HFF-Myc (cell line): ENCODE measurements at places on chromosomes 6 and 20.

DNA sequence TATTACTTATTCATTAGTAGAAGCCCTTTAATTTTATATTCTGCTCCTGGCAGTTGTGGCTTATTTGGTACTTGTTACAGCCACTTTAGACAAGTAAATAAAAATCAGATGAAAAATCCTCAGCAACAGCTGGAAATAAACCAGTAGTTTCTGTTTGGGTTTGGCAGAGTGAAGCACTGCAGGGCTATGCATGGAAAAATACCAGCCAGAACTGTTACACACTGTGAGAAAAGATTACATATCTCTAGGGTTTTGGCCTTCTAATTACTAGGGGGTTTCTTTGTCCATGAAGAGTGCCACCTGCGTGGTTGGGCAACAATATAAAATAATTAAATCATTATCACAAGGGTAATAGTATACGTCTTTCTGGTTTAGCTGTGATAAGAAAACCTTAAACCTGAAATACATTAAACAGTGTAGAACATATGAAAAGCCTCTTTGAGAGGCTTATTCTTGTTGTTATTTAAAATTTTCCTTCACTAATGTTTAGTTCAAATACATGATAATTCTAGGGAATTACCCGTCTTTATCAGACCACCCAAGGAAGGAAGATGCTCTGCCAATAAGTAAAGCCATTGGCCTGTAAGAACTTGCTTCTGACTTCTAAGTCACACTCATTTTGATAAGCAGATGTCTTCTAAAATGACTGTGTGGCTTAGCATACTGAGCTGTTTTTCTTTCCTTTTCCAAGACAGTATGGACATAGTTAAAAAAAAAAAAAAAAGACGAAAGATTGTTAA is 320.0 kb upstream of the FLRT3 start:
- DNase-seq = no peak

DNA sequence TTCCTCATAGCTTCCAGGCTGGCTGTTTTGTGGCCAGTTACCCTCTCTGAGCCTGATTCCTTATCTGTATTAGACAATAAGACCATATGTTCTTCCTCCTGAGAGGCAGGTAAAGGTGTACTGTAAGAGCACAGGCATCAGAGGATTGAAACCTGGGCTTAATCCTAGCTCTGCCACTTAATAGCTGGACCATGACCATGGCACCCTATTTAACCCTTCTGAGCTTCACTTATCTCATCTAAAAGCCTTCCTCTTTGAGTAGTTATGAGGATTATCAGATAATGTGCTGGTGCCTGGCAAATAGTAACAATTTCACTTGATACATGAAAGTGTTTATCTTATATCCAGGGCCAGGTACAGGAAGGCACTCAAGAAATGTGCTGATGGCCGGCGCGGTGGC is 34.9 kb downstream of the BCL2L1 start:
- DNase-seq = no peak

GRCh38 chr6:157292202-157292601 is 31.1 kb downstream of the TMEM242 start:
- DNase-seq = no peak

DNA sequence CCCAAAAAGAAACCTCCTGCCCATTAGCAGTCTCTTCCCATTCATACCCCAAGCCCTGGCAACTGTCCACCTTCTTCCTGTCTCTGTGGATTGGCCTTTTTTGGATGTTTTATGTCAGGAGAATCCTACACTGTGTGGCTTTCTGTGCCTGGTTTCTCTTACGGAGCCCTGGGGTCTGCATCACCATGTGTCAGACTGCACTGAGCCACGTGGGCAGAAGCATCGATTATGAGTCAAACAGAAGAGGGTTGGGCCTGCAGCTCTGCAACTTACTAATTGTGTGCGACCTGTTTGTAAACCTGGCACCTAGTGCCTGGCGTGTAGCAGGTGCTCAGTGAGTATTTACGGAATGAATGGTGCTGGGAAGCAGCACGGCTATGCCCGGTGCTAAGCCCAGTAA is 62.6 kb downstream of the IGF2R start:
- DNase-seq = no peak

DNA sequence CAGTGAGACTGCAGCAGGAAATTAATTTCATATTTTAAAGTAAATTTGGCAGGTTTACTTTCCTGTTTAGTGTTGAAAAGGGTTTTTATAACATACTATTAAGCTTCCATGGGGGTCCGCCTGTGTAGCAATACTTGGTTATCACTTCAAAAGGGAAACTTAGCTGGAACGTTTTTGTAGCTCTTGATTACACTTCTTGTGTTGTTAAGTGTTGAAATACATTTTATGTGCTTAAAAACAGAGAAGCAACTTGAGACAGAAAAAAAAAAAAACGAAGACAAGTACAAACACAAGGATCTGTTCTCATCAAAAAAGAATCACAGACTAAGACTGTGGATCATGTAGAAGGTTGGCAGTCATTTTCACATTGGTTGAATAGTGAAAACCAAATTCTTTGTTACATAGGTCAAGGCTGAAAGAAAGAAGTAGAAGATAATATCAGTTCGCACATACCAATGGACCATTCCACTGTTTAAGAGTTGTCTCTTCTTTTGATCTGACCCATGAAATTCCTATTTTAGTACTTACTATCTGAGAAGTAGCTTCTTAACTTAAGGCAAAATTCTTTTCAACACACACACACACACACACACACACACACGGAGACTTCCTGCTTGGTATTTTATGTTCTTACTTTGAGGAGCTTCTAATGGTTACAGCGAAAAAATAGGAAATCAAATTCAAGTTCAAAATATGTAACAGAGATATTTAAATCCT is 113.9 kb upstream of the SLC35B3 start:
- no peak for DNase-seq

- DNase-seq = no peak
Observed at GRCh38 chr6:54473328-54473727, 165.1 kb downstream of the TINAG start.

- DNase-seq = no peak
Observed at GRCh38 chr6:25547797-25548196, 104.2 kb upstream of the SCGN start.

GRCh38 chr6:37308069-37308815 is 45.5 kb upstream of the RNF8 start:
- DNase-seq = no peak

DNA sequence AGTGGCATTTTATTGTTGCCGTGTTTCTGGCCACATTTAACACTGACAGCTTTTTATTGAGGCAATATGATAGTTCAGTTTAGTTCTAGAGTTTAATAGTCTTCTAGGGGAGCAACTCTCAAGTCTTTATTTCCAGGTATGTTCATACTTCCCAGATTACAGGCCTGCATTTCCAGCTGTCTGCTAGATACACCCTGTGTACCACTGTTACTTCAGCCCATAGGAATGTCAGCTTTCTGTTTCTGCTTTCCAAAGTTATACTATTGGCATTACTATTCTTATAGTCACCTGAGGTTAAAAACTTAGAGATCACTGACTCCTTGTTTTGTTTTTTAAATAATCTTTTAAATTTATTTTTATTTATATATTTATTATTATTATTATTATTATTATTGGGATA is 7.6 kb downstream of the ZNF451 start:
- DNase-seq = no peak

- no peak for DNase-seq
Observed at GRCh38 chr6:79461205-79461604, 76.0 kb downstream of the LCA5 start.

- DNase-seq = no peak
Observed at GRCh38 chr20:17871181-17871580, 97.4 kb downstream of the SNX5 start.

GRCh38 chr6:34922177-34922663 is 33.2 kb downstream of the ANKS1A start:
- DNase-seq = peak; percentile 7

- DNase-seq = no peak
Observed at GRCh38 chr6:150633486-150633834, 33.8 kb downstream of the PLEKHG1 start.

- no peak for DNase-seq
Observed at GRCh38 chr20:1185316-1185741, 548 bp upstream of the TMEM74B start.

DNA sequence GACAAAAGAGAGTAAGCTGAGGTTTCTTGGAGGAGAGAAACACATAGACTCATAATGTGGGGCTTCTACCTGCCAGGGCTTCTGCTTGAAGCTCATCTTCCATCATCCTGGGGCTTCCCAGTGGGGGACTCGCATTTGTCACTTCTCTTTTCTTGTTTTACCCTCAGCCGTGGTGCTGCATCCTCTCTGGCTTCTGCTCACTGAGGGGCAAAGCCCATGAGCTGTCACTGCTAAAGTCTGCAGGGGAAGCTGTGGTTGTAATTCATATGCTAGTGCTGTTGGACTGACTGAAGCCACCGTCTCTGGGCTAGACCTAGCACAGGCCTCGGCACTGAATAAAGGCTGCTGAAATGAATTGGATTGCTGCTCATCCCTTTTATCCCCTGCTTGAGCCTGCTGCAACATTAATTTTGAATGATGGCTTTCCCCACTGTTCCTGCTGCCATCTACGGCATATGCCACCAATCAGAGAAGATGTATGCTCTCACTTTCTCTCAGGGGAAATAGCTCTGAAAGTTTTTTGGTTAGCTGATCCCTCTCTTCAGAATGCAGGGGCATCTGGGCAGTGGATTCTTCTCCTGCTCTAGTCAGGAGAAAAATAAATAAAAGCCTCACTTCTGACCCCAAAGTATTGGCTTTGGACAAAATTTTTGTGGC is 568.4 kb upstream of the MAP3K7 start:
- DNase-seq = no peak
